ENCODE measurements at places on chromosomes 11 and 22.

- DNase-seq, result no peak
Observed at GRCh38 chr22:38710351-38710750, 4.6 kb downstream of the GTPBP1 start.

GRCh38 chr11:70493891-70494290 is 95.6 kb downstream of the CTTN start:
- no peak for DNase-seq

DNA sequence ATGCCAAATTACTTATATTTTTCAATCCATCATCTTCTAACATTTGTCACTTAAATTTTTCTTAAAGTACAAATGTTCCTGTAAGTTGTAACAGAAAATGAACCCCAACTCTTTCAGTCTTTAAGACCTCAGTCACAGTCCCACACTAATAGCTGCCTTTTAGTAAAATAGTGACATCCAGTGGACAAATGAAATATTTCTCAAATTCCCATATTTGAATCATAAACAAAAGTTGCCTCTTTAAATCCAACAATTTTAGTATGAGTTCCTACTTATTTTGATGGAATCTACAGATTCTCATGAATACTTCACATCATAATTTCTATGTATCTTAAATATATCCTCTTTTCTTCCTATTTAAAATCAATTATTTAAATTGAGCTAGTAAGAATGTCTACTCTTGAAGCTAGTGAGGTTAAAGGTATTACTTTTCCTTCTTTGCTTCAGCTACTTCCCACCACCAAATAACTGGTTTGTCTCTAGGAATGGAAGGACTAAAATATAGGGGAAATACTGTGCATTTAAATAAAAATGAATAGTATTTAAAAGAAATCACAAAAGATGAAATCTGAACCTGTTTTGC is 9.2 kb downstream of the LIN7C start:
- peak; percentile 40 for DNase-seq

- DNase-seq, result no peak
Observed at GRCh38 chr11:35711924-35712323, 49.3 kb downstream of the TRIM44 start.

DNA sequence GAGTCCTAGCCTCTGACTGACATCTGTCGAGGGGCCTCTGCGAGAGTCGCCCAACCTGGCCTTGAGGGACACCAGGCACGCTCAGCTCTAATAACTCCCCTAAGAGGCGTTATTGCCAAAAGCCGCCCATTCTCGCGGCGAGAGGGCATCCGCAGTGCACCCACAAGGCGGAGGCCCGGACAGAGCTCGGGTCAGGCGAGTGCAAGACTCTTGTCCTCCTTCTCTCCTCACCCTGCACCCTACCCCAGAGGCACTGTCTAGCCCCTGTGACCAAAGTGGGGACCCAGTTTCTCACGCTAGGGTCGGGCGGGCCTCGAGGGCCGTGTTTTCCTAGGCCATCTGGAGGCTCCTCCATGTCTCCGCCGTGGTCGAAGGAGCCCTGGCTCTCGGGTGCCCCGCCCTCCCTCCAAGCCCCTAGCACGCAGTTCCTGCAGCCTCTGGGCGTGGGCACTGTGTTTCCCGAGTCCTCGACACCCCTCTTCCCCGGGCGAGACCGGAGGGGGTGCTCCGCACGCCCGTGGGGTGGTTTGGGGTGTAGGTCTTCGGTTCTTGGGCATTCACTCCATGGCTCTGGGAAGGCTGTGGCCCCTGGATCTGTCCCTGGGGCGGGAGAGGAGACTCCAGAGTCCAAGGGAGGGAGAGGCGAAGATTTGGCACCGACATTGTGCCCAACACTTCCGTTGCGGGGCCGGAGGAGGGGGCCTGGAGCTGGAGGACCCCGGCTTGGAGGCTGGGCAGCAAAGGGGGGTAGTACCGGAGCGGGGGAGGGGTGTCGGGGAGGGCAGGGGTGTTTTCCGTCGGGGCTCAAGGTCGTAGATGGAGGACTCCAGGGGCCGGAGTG is 1.0 kb downstream of the CHRM4 start:
- DNase-seq, result no peak

- DNase-seq, result no peak
Observed at GRCh38 chr11:93528252-93528651, 14.9 kb downstream of the SMCO4 start.

GRCh38 chr11:83008581-83008923 is 63.1 kb downstream of the RAB30 start:
- DNase-seq, result peak; percentile 34

GRCh38 chr11:62033191-62034035 is 66.0 kb upstream of the FTH1 start:
- DNase-seq, result no peak

DNA sequence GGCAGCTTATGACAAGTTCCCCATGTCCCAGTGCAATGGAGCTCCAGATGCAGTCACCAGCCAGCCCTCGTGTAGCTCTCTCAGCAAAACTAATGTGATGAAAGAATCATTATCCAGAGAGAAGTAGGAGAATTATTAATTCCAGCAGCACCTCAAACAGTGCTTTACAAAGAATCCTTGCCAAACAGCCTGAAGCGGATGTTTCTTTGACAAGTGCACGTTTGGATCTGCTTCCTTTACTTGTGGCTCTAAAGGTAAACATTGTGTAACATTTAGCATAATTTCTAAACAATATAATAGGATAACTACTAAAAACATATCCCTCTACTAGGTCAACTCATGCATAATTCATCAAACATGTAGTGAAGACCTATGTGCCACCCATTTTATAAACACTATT is 197.0 kb downstream of the FAM181B start:
- no peak for DNase-seq

- DNase-seq, result no peak
Observed at GRCh38 chr11:7494086-7494745, 8.9 kb downstream of the OLFML1 start.

GRCh38 chr11:116033931-116034553 is 529.8 kb upstream of the CADM1 start:
- no peak for DNase-seq

DNA sequence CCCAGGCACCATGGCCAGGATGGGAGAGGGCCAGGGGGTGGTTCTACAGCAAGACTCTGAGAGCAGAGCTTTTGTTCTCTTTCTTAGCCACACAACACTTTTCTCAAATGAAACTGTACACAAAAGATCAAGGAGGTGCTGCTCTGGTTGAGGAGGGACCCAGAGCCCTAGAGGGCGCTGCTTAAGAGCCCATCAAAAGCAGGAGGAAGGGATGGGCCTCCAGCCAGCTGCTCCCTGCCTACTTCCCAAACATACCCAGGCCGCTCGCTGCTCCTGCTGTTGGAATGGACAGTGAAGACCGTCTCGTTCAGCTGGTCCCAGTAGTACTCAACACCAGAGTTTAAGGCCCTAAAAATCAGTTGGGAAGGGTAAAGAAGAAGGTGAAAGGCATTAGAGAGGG is 18.4 kb upstream of the CHRM4 start:
- DNase-seq, result peak; percentile 26

DNA sequence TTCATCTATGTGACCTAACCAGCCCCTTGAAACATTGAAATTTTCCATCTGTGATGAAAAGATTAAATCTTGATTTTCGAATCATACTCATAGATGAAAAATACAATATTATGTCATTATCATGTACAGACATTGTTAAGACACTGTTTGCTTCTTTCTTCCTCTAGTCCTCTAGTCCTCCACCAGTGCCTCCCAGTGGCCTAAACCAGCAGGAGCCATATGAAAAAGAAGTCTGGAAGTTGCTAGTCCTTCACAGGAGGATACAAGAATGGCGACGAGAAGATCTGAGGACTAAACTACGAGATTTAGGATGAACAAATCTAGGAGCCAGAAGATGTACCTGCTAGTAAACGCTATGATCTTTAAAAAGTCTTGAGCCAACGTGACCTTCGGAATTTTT is 134.1 kb downstream of the SLC17A6 start:
- no peak for DNase-seq

- DNase-seq, result no peak
Observed at GRCh38 chr11:60996381-60997138, 25.1 kb downstream of the CD6 start.

DNA sequence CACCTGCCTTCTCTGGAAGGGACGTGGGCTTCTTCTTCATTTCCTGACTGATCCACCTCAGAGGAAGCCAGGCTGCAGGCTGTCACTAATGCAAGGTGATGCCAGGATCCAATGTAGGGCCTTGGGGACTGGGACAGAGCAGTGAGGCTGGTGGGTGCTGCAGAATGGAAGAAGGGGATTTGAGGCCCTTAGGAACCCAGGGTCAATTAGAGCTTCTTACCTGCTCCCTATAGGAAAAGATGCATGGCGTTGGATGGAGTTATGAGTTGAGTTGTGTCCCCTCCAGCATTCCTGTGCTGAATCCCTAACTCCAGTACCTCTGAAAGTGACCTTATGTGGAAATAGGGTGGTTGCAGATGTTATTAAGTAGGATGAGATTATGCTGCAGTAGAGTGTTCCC is 190.4 kb downstream of the MIAT start:
- DNase-seq, result no peak

DNA sequence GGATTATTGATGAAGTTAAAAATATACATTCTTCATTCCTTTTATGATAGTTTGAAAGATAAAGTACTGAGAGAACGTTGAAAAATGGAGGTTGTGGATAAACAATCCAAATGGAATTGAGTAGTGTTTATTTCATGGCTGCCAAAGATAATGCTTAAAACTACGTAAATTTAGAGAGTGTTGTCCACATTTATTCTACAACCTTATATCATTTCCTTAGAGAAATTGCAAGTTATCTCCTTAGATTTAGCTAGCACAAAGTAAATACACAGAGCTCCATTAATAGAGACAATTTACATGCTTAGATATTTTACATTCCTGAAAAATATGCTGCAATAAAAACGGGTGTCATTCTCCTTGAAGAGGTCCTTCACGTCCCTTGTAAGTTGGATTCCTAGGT is 146.5 kb upstream of the CCDC179 start:
- DNase-seq, result no peak

DNA sequence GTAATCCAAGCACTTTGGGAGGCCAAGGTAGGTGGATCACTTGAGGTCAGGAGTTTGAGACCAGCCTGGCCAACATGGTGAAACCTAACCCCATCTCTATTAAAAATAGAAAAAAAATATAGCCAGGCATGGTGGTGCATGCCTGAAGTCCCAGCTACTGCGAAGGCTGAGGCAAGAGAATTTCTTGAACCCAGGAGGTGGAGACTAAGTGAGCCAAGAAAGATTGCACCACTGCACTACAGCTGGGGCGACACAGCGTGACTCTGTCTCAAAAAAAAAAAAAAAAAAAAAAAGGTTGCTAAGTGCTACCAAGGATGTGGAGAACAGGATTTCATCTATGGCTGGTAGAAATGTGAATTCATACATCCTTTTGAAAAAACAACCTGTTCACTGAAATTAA is 36.6 kb downstream of the ATG16L2 start:
- DNase-seq, result no peak

DNA sequence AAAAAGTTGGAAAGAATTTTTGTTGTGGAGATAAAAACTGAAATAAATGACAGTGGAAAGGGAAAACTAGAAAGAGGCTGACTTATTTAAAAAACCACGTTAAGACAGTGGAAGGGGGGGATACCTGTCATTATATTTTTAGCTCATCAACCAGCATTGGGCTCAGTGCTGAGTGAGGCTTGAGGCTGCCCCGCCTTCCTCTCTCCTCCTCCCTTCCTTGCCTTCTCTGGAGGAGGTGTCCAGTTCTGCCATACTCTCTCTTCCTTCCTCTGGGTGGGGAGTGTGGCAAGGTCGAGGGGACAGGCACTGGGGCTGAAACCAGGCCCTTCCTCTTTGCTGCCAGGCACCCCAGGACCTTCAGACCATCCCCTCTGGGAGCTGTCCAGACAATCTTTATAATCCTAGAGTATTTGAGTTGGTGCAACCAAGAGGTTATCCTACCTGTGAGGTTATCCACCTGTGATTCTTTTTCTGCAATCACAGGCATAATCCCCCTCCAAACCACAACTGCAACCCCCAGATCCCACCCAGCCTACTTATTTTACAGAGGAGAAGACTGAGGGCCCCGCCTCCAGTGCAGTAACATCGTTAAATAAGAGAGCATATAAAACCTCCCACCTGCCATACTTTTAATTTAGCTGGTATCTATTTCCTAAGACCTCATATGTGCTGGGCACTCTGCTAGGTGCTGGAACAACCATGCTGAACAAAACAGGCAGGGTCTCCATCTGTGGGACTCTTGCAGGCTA is 578.5 kb downstream of the BUD13 start:
- no peak for DNase-seq

- no peak for DNase-seq
Observed at GRCh38 chr11:78656327-78656726, 81.7 kb upstream of the NARS2 start.

GRCh38 chr11:112628676-112629075 is 332.5 kb upstream of the NCAM1 start:
- DNase-seq, result peak; percentile 7
